ENCODE measurements at places on chromosomes 2 and 18. TPM values are rescaled to one million over a fixed set of nuclear protein-coding genes. Genes with fewer than 3 reads are reported as not detected.

CACNB4 gene
- 0.80 TPM for total RNA-seq

CD28 gene
- 124 TPM for total RNA-seq

HOXD10 gene
- total RNA-seq: not detected

SCN7A gene
- total RNA-seq: not detected

MC4R gene
- total RNA-seq: not detected

TTR gene
- total RNA-seq: not detected

C2orf80 gene
- total RNA-seq: not detected

PDCD1 gene
- 8.9 TPM for total RNA-seq

Measured in T-helper 1 cell treated with Interleukin-12 subunit alpha and Interleukin-12 subunit beta and Interleukin-4 antibody, amounts not matched to agents 30 ng/mL and 1 ng/mL, for 36 hours (primary cell).